Endodermal cell (in vitro differentiated cells): ENCODE measurements at places on chromosomes 4 and X. TPM values are rescaled to one million over a fixed set of nuclear protein-coding genes. Genes with fewer than 3 reads are reported as not detected.
A peak's percentile ranks its signal among the peaks of the same experiment; 100 is the strongest.

RTL3 gene
- not detected in 3 replicates for total RNA-seq

HOPX gene
- not detected in 3 replicates for total RNA-seq

DNAAF6 gene
- total RNA-seq, result not detected in 2 replicates

DNA sequence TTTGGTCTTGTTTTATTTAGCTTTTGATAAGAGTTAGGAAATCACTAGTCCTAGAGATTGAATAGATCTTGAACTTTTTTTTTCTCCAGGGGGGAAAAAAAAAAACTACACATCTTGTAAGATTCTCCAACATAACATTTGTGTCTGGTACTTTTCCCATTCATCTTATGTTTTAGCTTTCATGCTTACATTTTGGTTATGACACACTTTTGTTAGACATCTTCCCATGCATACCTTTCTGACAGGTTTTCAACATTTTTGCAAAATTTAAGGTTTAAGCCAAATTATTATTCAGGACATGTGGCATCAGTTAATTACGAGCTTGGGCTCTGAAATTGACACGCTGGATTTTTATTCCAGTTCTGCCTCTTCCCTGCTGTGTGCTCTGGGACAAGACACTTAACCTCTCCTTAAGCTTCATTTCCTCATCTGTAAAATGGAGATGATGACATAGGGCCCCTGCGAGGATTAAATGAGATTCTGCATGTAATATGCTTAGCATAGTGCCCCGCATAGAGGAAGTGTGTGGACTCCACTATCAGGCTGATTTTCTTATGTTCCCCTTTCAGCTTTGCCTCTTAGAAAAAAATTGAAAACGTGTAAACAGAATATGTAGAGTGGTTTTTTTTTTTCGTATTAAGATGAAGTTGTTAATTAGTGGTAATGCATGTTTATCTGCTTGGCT, 5.3 kb downstream of the KIT start:
- no peak for DNase-seq
- peaks cover 25% of the 10 kb centered on the region for H3K4me1 ChIP-seq
- H3K4me3 ChIP-seq, result peak overlapping the region; percentile 44
- no peaks in the 10 kb centered on the region for H3K27me3 ChIP-seq

DNA sequence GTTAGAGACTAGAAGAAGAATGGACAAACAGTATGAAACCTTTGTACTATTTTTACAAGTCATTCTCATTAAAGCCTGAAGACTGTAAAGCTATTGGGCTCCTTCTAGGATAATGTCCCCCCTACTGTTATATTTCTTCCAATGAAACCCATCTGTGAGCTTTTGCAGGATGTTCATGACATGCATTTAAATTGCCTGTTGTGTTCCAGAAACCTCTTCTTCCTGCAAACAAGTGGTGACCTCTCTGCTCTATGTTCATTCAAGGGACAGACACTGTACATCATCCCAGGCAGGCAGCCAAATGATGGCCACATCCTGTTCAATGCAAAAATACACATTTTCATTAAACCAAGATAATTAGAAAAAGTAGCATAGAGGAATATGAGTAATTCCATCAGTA, 128.0 kb downstream of the C4orf33 start:
- H3K36me3 ChIP-seq, result no peaks in the 10 kb centered on the region
- peak overlapping the region; percentile 47 for H3K27ac ChIP-seq
- no peak for DNase-seq
- no peaks in the 10 kb centered on the region for H3K27me3 ChIP-seq
- H3K4me1 ChIP-seq, result no peaks in the 10 kb centered on the region

DNA sequence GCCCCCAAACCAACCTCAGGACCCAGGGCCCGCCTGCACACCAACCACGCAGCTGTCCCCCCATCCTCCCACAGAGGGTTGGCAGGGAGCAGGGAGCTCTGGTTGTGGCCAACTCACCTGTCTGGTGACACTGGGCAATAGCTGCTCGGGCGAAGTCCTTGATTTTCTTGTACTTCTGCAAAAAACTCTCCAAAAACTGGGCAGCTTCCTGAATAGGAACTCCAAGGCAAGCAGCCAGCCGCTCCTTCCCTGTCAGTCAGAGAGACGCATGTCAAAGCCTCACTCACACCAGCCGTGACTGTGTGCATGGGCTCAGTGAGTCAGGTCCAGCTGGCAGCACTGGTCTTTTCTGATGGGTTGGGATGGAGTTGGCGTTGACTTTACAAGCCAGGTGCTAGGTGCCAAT, 26.4 kb downstream of the NAT8L start:
- H3K4me1 ChIP-seq, result no peaks in the 10 kb centered on the region
- DNase-seq, result peak; percentile 27
- H3K27me3 ChIP-seq, result peaks cover 6% of the 10 kb centered on the region
- H3K4me3 ChIP-seq, result no peak overlapping the region
- no peaks in the 10 kb centered on the region for H3K36me3 ChIP-seq

DNA sequence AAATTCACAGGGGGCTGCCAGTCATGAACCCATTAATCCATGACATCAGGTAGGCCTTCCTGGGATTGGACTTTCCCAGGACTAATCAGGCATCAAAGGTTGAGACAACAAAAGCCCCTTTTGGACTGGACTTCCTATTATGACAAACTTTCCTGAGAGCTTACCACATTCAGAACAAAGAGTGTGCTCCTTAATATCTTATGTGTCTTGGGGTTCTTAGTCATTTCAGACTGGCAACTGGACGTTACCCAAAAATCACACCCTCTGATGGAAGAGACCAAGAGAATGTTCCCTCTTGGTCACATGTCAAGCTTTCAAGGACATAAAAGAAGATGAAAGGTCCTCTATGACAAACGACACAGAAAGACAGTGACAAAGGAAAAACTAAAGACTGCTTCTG, 31.6 kb upstream of the PPP1R2C start:
- H3K27ac ChIP-seq, result no peak overlapping the region
- H3K4me1 ChIP-seq, result no peaks in the 10 kb centered on the region
- no peak for DNase-seq
- H3K36me3 ChIP-seq, result no peaks in the 10 kb centered on the region
- no peaks in the 10 kb centered on the region for H3K27me3 ChIP-seq

DNA sequence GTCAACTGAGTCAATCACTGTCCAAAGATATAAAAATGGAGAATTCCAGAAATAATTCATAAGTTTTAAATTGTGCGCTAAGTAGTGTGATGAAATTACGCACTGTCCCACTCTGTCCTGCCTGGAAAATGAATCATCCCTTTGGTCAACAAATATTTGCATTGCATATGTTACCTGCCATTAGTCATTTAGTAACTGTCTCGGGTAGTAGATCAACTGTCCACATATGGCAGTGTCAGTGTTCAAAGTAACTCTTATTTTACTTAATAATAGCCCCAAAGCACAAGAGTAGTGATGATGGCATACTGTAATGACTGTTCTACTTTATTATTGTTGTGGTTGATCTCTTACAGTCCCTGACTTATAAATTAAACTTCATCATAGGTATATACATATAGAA, 3.4 kb downstream of the YTHDC1 start:
- no peaks in the 10 kb centered on the region for H3K27me3 ChIP-seq
- H3K4me3 ChIP-seq, result peak overlapping the region; percentile 95
- H3K4me1 ChIP-seq, result peaks cover 5% of the 10 kb centered on the region
- H3K27ac ChIP-seq, result no peak overlapping the region
- H3K36me3 ChIP-seq, result peaks cover 41% of the 10 kb centered on the region
